Activated naive CD4-positive, alpha-beta T cell treated with anti-CD3 and anti-CD28 coated beads, Interleukin-2, amount 50 U/mL, for 16 hours (primary cell): ENCODE measurements at places on chromosomes 7 and 10.

- DNase-seq: no peak
Observed at GRCh38 chr10:72011976-72012512, 47.8 kb downstream of the CHST3 start.

GRCh38 chr7:82443547-82444219, at the start of gene CACNA2D1:
CACNA2D1 (minus strand) TSS chr7:82443777.
- DNase-seq: no peak

- no peak for DNase-seq
Observed at GRCh38 chr10:90577569-90577968, 280.3 kb downstream of the HTR7 start.

- no peak for DNase-seq
Observed at GRCh38 chr7:116784647-116785046, 77.7 kb upstream of the CAPZA2 start.

DNA sequence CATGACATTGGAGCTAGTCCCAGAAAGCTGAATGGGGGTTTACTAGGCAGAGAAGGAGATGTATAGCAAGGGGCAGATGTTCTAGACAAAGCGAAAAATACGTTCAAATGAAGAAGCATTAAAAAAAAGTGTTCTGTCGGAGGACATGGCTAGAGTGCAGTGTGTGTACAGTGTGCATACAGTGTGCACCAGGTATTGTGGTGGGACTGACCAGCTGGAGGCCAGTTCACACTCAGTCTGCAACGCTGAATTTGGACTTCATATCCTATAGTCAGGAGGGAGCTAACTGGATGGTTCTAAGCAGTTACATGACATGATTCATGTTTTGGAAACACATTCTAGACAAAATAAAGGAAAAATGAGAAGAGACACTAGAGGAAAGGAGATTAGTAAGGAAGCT, 8.8 kb downstream of the BBIP1 start:
- DNase-seq: no peak

DNA sequence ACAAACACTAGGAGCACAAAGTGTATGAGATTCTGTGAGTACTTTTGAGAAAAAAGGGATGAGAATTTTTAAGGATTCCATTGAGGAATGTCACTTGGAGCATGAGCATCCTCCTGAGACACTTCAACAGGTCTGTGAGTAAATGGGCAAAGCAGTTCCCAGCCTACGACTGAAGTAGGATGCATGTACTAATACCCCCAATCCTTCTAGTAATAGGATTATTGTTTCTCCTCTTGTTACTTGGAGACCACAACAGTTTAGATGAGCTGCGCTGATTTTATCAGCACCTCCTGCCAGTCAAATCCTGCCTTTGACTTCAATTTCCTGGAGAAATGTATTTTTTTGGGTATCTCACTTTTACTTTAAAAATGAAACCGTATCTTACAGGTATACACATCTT, 820 bp downstream of the BBS9 start:
- no peak for DNase-seq

GRCh38 chr7:106176414-106177299, 64.5 kb upstream of the SYPL1 start:
- peak; percentile 73 for DNase-seq

DNA sequence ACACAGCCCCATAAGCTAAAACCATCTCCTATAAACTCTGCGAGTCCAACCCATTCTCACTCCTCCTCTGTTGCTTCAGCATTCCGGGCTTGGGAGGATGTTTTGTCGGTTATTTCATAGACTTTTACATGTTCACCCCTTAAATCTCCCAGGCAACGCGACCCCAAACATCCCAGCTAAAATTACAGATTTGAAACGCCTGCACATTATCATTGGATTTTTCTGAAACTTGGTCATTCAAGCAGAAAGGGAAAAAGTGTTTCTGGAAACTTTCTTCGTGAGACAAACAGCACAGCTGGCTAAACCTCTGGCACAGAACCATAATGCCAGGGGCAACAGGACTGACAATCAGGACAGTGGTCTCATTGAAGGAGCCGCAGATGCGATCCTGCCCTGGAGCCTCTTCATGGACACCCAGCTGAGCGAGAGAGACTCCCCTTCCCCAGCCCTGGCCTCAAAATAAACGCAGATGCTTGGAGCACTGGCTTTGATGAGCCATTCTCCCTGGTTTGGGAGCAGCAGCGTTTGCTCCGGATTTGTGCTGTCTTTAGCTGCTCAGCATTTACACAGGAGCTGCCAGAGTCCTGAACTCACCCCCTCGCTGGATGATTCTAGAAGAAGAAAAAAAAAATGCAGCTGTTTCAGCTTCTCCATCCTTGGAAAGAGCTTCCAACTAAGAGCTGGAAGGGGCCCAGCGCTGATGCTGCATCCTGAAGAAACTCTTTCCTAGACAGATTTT, 30.1 kb downstream of the AFAP1L2 start:
- no peak for DNase-seq

GRCh38 chr7:134919240-134919641, 67.1 kb upstream of the AGBL3 start:
- no peak for DNase-seq

DNA sequence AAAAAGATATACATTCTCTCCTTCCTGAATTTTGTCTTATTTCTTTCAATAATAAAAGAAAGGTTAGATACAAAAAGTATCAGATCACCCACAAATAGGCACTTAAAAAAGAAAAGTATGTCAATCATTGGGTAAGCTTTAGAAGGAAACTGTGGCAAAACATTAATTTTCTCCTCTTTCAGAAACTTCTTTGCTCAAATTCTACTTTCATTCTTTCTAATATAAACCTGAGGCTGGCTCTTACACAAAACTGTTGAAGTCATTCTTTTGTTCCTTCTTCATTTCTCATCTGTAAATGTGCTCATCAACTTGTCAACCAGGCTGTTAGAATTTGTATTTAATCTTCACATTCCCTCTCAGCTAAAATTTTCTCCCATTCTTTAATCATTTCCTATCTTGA, 124.6 kb downstream of the LRRN3 start:
- no peak for DNase-seq

DNA sequence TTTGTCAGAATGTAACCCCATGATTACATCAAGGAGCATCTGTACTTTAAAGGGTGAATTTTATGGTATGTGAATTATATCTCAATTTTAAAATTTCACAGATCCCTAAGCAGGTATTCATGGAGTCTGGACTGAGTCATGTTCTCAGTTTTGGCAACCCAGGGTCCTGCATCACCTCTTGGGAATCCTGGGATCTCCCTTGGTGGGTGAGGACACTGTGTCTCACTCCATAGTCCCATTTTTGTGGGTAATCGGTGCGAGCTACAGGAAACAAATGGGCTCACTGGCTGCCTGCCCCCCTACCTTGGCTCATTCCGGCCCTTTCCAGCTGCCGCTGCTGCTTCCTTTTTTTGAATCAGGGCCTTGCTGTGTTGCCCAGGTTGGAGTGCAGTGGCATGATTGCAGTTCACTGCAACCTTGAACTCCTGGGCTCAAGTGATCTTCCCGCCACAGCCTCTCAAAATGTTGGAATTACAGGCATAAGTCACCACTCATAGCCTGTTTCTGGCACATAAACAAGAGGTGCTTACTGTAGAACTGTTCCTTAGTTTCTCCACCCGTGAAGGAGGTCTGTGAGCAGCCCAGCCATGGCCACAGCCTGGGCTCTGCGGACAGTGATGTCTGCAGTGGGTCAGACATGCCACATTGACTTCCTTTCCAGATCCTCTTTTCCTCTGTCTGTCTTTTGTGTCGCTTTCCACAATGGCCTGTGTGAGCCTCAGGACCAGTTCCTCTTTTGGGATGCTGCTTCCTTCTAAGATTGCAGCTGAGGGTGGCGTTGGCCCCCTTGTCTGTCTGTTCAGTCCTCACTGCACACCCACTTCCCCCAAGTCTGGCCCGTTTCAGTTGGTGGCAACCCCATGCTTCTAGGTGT, 14.5 kb downstream of the PALD1 start:
- no peak for DNase-seq

DNA sequence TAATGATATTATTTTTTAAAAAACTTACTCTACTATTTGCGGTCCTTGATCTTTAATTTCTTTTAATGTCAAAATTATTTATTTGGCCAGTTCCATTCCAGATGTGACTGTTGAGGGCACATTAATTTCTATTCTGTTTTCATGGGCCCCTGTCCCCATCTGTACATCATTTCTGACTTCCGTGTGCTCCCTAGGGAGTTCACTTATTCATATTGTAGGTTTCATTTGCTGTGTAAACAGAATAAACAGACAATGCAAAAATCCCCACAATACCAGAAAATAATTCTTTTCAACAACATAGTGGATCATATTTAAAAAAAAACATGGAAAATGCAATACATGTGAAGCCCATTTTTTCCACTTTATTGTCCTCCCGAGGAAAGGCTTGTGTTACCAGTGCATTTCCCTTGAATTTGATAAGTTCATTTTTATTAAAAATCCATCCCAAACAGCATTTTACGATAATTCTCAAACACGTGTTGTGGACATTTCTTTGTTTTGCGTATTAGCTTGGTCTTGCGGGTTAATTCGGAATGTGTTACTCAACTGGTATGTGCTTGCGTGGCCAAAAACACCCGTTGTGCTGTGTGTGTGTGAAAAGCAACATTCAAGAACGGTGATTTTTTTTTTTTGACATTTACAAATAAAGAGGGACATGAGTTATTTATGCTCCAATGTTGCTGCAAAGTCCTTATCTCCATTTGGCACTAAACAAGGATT, 138.4 kb downstream of the MGMT start:
- DNase-seq: no peak

- DNase-seq: no peak
Observed at GRCh38 chr10:513393-513792, 176.1 kb downstream of the DIP2C start.

GRCh38 chr7:132262160-132262470, 314.2 kb downstream of the PLXNA4 start:
- DNase-seq: no peak

- no peak for DNase-seq
Observed at GRCh38 chr10:55397777-55398496, 596.9 kb upstream of the PCDH15 start.

GRCh38 chr7:80135309-80136104, 876 bp downstream of the GNAI1 start:
- DNase-seq: peak; percentile 11

GRCh38 chr10:124647421-124648130, 96.6 kb downstream of the FAM53B start:
- DNase-seq: peak; percentile 50

DNA sequence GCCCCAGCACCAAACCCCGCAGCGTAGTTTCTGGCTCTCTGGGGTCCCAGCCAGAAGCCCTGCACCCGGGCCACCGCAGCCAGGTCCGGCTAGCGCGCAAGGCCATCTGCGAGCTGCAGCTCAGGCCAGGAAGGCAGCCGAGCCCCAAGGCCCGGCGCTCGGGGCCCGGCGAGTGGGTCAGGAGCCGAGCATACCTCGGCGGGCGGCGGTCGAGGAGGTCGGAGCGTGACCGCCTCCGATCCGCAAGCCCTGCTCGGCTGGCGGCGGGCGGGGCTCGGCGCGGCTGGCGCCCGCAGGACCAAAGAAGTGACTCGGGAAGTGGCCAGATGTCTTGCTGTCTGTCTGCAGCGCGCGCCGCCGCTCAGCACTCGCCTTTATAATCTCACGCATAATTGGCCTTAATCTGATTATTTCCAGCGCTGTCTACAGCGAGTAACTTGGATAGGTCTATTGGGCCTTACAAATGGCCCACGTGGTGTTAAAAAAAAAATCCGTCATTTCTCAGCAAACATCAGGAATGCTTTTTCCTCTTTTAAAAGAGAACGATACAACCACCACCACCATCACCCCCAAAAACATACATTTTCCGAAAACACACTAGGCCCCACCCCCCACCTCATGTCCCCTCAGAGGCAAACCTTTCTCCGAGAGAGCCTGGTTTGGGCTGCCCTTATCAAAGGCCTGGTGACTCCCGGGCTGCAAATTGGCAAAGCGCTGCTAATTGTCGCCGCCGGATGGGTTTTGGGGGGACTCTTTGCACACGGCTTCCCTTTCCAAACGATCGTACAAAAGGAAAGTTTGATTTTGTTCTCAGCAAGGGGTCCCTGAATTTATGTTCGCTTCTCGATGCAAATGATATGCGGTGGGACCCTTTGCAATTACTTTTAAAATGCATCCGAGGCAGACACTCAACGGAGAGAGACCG, at the start of gene DRGX:
DRGX (minus strand) TSS at position 349 of the 925 bp plus-strand sequence. CDS start 649 bp downstream, outside the sequence.
- DNase-seq: no peak

- no peak for DNase-seq
Observed at GRCh38 chr7:95157381-95157780, 167.0 kb downstream of the PON1 start.

GRCh38 chr10:12481924-12482323, 132.6 kb downstream of the CAMK1D start:
- no peak for DNase-seq

DNA sequence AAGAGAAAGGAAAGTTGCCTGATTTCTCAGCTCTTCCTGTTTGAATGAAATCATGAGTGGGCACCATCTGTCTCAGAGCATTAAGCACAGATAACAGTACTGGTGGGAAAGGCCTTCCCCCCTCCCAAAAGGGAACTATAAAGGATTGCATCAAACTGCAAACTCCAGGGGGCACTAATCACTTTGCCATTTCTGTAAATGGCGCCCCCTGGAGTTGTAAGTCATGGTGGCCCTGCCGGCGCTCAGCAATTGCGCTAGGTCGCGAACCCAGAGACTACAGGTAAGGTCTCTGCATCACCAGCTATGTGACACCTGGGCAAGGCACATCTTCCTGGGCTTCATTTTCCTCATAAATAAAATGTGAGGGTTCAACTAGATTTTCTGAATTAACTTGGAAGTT, 11.1 kb downstream of the LRRC4 start:
- peak; percentile 25 for DNase-seq

DNA sequence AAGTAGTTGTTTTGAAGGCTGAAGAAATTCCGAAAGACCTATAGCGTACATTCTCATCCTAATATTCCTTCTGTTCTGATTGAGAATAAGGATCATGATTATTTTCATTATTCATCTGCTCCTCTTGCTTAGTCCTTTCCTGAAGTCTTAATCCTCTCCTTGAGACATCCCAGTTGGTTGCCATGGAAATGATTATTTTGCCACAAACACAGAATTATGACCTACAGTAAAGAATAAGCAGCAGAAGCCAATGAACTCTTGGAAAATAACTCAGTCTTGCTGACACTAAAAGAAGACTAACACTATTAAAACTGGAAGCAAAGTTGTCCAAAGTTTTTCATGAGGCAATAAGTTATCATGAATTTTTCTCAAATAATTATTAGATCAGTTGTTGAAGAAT, 47.8 kb upstream of the JAZF1 start:
- DNase-seq: no peak

GRCh38 chr10:119981826-119982225, 89.3 kb downstream of the SEC23IP start:
- no peak for DNase-seq

GRCh38 chr10:13882119-13882711, 295.4 kb downstream of the PRPF18 start:
- DNase-seq: no peak

DNA sequence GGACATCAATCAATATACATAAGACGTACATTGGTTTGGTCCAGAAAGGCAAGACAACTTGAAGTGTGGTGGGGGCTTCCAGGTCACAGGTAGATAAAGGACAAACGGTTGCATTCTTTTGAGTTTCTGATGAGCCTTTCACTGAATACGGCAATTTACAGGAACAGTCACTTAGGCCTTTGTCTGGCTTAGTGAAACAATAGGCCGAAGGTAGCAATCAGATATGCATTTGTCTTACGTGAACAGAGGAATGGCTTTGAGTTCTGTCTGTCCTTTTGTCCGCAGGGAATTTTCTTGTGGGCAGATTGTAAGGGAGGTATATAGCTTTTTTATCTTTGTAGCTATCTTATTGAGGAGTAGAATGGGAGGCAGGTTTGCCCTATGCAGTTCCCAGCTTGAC, 10.8 kb upstream of the STN1 start:
- DNase-seq: no peak
